ENCODE measurements at places on chromosomes 1 and 21.

- DNase-seq = no peak
Observed at GRCh38 chr1:241627453-241628259, 12.5 kb downstream of the CHML start.

GRCh38 chr1:165580931-165581871 lies 37.4 kb downstream of the LRRC52 start:
- DNase-seq = no peak

GRCh38 chr1:55839626-55840025 lies 624.5 kb upstream of the USP24 start:
- no peak for DNase-seq

DNA sequence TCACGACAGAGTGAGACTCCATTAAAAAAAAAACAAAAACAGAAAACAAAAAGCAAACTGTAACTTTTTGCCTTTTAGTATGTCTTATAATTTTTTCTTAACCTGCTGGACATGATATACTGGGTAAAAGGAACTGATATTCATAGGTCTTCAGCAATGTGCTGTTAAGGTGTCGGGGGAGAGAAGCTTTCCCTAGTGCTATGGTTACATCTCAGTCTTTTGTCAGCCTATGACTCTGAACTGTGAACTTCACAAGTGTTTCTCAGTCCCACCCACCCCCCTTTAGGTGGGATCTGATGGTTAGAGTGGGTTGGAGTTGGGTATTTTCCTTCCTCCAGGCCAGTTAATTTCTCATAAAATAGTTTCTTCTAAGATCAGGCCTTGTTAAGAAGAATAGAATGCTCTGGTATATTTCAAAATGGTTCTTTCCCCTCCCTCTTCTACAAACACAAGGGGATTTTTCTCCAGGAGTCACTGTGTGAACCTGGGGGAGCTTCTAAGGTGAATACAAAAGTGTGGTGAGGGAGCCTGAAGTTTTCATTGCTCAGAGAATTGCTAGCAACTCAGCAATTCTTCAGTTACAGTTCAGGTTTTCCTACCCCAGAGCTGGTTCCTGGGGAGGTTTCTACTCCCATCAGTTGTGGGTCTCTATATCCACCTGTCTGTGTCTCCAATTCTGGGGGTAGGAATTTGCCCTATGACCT lies 16.1 kb upstream of the EDARADD start:
- DNase-seq = no peak

DNA sequence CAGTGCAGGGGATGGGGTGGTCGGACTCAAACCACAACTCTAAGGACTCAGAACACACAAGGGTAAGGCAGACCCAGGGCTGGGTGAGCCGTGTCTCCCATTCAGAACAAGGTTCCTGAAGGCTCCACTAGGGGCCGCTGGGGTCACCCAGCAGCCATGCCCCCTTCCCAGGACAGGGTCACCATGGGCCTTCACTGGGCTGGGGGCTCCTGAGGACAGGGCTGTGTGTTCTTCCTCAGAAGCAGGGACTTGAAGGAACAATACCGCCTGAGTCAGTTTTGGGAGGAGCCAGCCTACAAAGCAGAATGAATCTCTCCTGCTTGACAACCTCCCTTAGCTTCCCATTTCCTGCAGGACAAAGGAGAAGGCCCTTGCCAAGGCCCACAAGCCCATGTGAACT lies 15.4 kb downstream of the RIMS3 start:
- DNase-seq = no peak

GRCh38 chr1:194055536-194055935 lies 869.1 kb upstream of the B3GALT2 start:
- no peak for DNase-seq

GRCh38 chr1:197675583-197676208 lies 99.6 kb downstream of the DENND1B start:
- DNase-seq = no peak

- no peak for DNase-seq
Observed at GRCh38 chr1:177945943-177946650, 23.8 kb downstream of the SEC16B start.

DNA sequence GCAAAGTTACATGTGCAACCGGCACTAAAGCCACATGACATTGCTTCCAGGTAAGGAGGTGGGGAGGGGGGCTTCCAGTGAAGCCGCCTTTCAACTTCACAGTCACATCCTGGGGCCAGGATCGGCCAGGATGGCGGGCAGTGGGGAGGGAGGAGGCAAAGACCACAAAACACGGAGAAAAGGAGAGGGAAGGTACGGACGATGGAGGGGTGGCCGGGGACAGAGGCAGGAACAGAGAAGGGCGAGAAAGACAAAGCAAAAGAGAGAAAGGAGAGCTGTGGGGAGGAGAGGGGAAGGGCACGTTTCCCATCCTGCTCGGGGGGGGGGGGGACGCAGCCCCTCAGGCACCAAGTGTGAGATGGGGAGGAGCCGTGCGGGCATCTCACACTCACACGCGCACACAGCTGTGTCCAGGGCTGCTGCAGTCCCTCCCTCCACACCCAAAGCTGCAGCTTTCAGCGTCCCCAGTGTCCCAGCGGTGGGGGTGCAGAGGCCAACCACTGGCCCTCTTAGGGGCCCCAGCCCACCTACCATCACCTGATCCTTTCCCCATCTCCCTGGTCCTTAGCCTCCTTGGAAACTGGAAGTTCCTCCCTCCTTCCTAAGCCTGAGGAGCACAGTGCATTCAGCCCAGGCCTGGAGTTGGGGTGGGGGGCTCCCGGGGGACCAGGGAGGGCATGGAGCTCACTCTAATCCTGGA lies 2.4 kb downstream of the SH2D5 start:
- no peak for DNase-seq

- no peak for DNase-seq
Observed at GRCh38 chr1:39214714-39214997, 10.2 kb downstream of the MACF1 start.

DNA sequence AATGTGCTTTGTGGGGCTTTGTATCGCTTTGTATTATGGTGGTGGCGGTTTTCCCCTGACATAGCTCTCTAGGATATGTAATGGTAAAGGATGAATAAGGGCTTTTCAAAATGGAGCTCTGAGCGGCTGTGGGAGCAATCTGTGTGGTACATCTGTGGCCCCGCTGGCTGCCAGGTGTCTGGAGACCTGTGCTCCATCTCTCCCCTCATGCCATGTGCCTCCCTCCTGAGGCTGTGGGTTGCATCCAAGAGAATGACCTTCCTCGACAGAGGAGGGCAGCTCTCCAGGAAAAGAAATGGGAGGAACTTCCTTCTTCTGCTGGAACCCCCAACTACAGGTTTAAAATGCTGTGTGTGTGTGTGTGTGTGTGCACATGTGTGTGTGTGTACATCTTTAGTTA lies 78.7 kb downstream of the RYR2 start:
- DNase-seq = no peak

- DNase-seq = no peak
Observed at GRCh38 chr1:109133815-109134214, 19.9 kb downstream of the ELAPOR1 start.

DNA sequence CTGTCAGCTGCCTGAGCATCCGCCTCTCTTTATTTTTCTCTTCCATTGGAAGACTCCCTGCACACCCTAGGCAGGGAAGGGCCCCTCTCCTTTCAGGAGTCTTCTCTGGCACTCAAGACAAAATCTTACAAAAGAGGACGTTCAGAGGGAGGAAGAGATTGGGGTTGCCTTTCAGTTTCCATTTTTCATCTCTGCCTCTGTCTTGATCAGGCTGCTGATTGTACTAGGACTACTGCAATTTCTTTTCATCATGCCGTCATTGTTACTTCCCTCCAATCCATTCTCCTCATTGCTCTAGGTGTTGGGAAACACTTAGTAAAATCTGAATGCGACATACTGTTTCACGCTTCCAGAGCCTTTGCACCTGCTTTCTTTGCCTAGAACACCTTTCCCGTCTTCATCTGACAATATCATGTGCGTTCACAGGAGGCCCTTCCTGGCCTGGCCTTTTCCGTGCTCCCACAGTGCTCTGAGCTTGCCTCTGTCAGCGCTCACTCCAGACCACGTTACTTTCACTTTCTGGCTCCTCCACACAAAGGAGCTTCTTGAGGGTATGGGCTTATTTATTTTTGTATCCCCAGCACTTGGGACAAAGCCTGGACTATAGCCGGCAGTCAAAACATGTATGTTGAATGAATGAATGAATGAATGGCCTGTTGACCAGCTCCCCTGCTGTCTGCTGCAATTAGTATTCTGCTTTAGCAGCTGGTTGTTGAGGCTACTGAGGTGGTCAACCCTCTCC lies 10.9 kb downstream of the LRRC71 start:
- DNase-seq = no peak

DNA sequence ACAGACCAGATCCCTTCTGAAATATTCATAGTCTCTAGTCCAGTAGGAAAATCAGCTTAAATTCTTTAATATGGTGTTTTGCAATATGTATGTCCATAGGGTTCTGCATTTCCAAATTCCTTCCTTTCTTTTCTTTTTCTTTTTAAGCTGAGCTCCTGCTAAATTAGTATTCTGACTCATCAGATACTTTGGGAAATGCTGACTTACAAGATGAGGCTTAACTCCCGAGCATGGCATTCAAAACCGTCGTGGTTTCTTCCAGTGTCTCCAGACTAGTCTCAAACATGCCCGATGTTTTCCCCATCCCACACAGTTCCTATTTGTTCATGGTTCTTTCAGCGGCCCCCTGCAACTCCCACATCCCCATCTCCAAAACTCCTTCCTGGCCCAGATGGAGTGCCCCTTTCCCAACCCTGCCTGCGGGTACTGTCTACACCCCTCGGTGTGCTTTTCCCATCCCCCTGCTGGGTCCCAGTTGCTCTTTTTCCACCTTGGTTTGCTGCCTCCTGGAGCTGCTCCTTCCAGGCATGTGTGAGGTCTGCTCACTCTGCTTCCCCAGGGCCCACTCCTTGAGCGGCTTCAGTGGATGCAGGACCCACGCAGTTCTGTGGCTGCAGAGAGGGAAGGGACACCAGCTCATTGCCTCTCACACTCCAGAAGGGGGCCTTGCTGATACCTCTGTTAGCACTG lies 19.5 kb upstream of the ETV3 start:
- DNase-seq = no peak

- DNase-seq = no peak
Observed at GRCh38 chr1:109304226-109304920, 2.4 kb downstream of the MYBPHL start.

DNA sequence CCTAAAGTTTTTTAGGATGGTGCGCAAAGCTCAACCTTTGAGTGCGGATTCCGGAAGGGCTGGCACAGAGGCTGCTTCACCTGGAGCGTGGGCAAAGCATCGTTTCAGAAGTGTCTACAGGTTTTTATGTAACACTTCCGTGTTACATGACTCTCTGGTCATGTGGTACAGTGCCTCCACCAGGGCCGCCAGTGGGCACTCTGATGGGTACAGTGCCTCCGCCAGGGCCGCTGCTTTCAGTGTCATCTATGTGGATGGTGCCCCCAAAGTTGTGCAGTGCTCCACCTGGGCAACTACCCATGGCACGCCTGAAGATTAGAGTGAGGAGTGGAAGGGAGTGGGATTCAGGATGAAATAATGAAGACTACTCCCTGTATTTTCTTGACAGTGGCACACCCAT lies 101.4 kb upstream of the C1orf174 start:
- DNase-seq = no peak

DNA sequence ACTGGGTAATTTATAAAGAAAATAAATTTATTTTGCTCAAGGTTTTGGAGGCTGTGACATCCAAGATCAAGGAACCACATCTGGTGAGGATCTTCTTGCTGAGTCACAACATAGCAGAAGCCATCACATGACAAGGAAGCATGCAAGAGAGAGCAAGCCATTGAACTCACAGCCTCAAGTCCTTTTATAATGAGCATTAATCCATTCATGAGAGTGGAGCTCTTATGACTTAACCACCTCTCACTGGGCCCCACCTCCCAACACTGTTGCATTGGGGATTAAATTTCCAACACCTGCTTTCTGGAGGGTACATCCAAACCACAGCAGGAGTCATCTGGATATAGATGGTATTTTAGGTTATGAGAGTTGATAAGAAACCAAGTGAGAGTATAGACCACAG lies 20.6 kb upstream of the EGLN1 start:
- no peak for DNase-seq

DNA sequence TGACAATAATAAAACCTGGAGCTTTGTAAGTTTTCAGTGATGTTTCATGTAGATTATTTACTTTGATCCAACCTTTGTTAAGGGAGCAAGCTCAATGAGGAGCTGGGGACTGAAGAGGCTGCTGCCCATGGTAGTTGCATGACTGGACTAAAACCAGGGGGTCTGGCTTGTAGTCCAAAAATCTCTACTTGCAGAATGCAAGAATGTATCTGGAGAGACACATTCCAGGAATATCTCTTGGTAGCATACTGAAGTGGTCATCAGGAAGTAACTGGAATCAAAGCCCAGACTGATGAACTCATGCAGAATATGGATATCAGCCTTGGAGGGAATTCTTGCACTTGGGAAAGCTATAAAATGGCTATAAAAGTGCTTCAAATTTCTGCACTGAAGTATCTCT lies 5.8 kb upstream of the KIAA0040 start:
- no peak for DNase-seq

DNA sequence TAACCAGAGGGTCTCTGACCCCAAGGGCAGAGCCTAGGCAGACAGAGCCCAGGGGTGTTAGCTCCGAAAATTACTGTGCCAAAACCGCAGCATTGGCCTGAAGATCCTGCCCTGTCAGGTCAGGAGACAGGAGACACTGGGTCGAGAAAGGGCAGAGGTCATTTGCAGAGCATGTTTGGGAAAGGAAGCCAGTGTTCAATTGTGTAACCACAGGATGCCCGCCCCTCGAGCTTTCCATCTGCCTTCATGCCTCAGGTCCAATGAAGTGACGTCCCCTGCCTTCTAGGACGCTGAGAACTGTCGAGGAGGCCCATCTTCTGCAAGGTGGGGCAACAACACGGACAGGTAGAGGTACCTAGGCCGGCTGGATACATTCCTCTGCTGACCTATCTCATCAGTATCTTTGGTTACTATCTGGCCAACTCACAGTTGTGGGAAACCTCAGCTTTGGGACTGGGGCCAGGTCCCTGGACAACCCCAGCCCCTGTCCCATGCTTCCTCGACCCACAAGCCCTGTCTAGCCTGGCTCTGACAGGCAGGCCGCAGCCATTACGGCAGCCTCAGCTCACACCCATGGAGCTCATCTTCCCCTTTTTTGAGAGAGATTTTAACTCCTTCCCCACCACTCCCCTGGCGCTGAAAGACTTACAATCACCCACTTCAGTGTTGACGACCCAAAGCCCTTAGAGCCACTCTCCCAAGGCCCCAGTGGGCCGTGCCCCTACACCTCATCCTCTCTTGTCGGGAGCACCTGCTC lies 1.3 kb downstream of the ARL8A start:
- DNase-seq = no peak

DNA sequence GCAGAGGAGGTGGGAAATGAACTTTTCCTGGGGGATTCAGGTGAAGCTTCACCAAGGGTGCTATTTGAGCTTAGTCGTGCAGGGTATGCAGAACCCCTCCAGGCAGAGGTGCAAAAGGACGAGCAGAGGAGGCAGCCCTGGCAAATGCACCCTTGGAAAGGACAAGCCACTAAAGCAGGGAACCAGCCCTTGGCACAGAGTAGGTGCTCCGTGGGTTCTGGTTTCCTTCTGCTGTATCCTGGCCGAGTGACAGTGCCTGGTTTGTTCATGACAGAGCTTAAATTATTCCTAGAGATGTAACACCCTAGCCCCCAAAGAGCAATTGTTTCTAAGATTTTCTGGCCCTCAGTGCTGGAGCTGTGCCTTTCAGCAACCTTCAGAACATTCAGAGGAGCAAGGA lies 73.4 kb upstream of the SYT6 start:
- no peak for DNase-seq

Measured in stimulated activated CD8-positive, alpha-beta memory T cell treated with anti-CD3 and anti-CD28 coated beads, Interleukin-12 subunit alpha, Interleukin-12 subunit beta, amount 100 ng/mL, for 4 hours (primary cell).